ENCODE measurements at places on chromosomes 13 and 19. TPM values are rescaled to one million over a fixed set of nuclear protein-coding genes. Genes with fewer than 3 reads are reported as not detected.

DNA sequence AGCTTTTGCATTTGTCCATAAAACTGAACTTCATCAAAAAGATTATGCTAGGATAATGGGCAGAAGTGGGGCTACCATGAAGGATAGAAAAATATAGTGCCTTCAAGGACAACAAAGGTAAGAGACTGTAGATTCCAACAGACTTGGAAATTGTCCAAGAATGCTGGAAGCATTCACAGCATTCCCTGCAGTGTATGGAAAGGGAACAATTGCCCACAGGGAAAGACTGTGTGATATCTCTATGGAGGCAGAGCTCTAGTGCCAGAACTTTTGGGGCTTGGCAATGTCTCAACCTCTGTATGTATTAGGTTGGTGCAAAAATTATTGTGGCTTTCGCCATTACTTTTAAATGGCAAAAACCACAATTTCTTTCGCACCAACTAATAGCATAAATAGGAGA, 1598.8 kb upstream of the MIR17HG start:
- no peaks in the 10 kb centered on the region for H3K4me1 ChIP-seq
- DNase-seq: no peak
- peaks cover 2% of the 10 kb centered on the region for H3K36me3 ChIP-seq

GRCh38 chr19:4061178-4061682, 5.5 kb downstream of the ZBTB7A start:
- peaks cover 6% of the 10 kb centered on the region for H3K36me3 ChIP-seq
- H3K4me1 ChIP-seq: peaks cover 26% of the 10 kb centered on the region
- peak overlapping the region; percentile 46 for H3K27ac ChIP-seq
- DNase-seq: no peak
- peak overlapping the region; percentile 39 for H3K4me3 ChIP-seq

Gene VSIG10L
- 6.4 TPM for total RNA-seq

- no peak overlapping the region for H3K4me3 ChIP-seq
- no peaks in the 10 kb centered on the region for H3K36me3 ChIP-seq
- DNase-seq: no peak
These were observed 7.1 kb downstream of the YIPF2 start for GRCh38 chr19:10921199-10921909.

DNA sequence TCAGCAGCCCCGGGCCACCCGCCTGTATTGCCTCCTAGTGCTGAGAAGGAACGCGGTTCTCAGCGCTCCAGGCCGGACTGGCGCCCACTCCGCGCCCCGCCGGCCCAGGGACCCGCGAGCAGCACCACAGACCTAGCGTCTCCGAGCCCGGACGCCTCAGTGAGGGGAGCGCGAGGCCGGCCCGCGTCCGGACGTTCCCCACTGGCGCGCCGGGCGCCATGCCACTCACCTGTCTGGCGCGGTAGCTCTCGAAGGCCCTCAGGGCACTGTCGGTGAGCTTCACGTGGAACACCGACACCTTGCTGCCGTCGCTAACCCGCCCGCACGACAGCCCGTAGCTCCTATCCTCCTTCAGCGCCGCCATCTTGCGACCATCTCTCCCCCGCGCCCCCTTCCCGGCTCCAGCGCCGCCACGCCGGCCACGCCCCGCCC, at the start of gene ELL:
ELL (minus strand) TSS at position 379 of the 432 bp plus-strand sequence; CDS start at position 364, 15 bp downstream.
- peak within 1 kb of the TSS; percentile 94 for H3K27ac ChIP-seq
- peak within 1 kb of the TSS; percentile 96 for H3K4me3 ChIP-seq
- peaks cover 4% of the 10 kb centered on the region for H3K36me3 ChIP-seq
- H3K27me3 ChIP-seq: no peaks in the 10 kb centered on the region
- no peak for DNase-seq
- H3K4me1 ChIP-seq: peaks cover 25% of the 10 kb centered on the region

GRCh38 chr13:111923439-111923838, 143.5 kb upstream of the SOX1 start:
- no peaks in the 10 kb centered on the region for H3K36me3 ChIP-seq
- no peak for DNase-seq
- no peaks in the 10 kb centered on the region for H3K4me1 ChIP-seq
- peaks cover 7% of the 10 kb centered on the region for H3K27me3 ChIP-seq
- no peak overlapping the region for H3K4me3 ChIP-seq
- no peak overlapping the region for H3K27ac ChIP-seq

Gene FBXW9
- 3.5 TPM for total RNA-seq

Gene KLK14
- total RNA-seq: 1.2 TPM

Gene ATF5
- total RNA-seq: 73.6 TPM

DNA sequence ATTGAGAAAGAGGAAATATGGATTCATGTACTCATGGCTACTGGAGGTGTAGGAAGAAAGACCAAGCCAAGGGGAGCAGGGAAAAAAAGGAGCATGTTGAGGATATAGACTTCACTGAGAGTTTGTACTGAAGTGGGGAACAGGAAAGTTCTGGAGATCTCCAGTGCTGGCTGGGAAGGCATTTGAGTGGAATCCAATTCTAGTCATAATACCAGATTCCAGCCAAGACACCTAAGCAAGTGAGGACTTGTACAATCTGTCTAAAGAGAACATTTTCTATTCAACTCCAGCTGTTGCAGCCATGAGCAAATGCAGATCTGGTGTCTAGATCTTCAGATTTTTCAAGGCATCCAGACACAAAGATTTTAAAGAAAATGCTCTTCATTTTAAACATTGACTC, 412.5 kb downstream of the OXGR1 start:
- no peak overlapping the region for H3K4me3 ChIP-seq
- no peak overlapping the region for H3K27ac ChIP-seq
- DNase-seq: no peak
- no peaks in the 10 kb centered on the region for H3K4me1 ChIP-seq
- no peaks in the 10 kb centered on the region for H3K27me3 ChIP-seq

- H3K27me3 ChIP-seq: no peaks in the 10 kb centered on the region
- no peak overlapping the region for H3K4me3 ChIP-seq
- no peaks in the 10 kb centered on the region for H3K36me3 ChIP-seq
- no peaks in the 10 kb centered on the region for H3K4me1 ChIP-seq
These were observed 29.8 kb upstream of the FRY start for GRCh38 chr13:32001769-32002168.

Gene GPR4
- not detected for total RNA-seq

GRCh38 chr19:37905946-37906868, at the start of gene WDR87:
TSS of gene WDR87 (minus strand) at chr19:37906594. CDS start at chr19:37898239, 8,355 bp downstream.
- peak; percentile 51 for DNase-seq
- H3K4me1 ChIP-seq: peaks cover 26% of the 10 kb centered on the region
- H3K27ac ChIP-seq: peak within 1 kb of the TSS; percentile 50
- no peaks in the 10 kb centered on the region for H3K27me3 ChIP-seq

Gene SYT3
- 0.72 TPM for total RNA-seq

DNA sequence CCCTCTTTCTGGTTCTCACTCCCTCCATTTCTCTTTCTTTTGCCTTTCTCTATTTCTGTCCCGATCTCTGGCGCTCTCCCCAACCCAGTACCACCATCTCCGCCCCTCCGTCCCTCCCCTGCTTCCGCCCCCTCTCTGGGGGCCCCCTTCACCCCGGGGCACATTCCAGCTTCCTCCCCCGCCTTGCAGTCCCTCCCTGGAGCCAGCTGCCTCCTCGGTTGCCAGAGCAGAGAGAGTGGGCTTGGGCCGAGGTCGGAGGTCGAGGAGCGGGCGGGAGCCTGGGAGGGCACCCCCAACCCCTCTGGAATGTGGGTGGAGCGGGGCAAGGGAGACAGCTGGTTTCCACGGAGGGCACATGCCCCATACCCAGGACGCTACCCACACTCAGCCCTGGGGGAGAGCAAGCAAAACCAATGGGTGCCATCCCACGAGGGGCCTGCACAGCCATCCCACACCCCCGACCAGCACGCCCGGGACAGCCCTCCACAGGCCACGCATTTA, 6.5 kb upstream of the CIRBP start:
- H3K36me3 ChIP-seq: no peaks in the 10 kb centered on the region
- no peaks in the 10 kb centered on the region for H3K27me3 ChIP-seq
- peak overlapping the region; percentile 75 for H3K4me3 ChIP-seq
- H3K4me1 ChIP-seq: peaks cover 61% of the 10 kb centered on the region
- no peak overlapping the region for H3K27ac ChIP-seq
- no peak for DNase-seq

Gene ZNF563
- 13.1 TPM for total RNA-seq

GRCh38 chr19:918481-919198, 1.5 kb downstream of the KISS1R start:
- H3K36me3 ChIP-seq: no peaks in the 10 kb centered on the region
- H3K27me3 ChIP-seq: no peaks in the 10 kb centered on the region
- H3K27ac ChIP-seq: no peak overlapping the region
- peaks cover 28% of the 10 kb centered on the region for H3K4me1 ChIP-seq
- DNase-seq: peak; percentile 61

DNA sequence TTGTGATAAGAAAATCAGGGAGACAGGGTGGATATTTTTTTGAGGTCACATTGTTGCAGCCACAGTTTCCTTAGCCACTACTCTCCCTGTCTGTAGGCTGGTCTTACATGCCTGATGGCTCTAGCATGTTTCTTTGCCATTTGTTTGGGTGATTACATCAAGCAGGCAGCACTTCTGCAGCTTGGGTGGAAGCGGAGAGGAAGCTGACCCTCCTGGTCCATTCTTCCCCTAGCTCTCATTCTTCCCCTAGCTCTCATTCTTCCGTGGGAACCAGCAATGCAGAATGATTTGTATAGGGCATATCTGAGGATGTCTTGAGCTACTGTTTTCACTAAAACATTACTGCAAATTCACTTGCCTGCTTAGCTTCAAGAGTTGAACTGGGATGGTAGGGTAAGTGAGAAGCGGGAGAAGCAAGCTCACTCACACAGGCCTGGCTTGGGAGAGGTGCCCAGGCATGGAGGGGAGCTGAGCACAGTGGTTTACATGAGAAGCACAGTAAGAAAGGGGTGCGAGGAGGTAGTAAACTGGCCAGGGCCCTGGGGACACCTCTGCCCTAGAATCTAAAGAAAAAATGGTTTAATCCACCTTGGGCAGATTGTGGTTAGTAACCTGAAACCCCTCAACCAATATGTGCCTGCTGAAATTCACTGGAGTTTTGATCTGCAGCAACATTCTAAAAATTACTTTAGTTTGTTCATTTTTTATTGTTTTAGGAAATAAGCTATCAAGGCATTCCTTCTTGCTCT, 538.9 kb downstream of the RFC3 start:
- H3K4me1 ChIP-seq: no peaks in the 10 kb centered on the region
- H3K27me3 ChIP-seq: no peaks in the 10 kb centered on the region
- no peaks in the 10 kb centered on the region for H3K36me3 ChIP-seq
- H3K4me3 ChIP-seq: no peak overlapping the region
